Mesangial cell (primary cell): ENCODE measurements at places on chromosomes 16 and 17. TPM values are rescaled to one million over a fixed set of nuclear protein-coding genes. Genes with fewer than 3 reads are reported as not detected.

The DCAKD gene
- 42.5 and 77.6 TPM in 2 replicates for total RNA-seq

The MT4 gene
- not detected in 2 replicates for total RNA-seq

The SEPTIN1 gene
- 0.63 TPM in 1 of 2 replicates, not detected in the other for total RNA-seq

The UTS2R gene
- total RNA-seq: not detected in 2 replicates

The RNF227 gene
- 0.33 and 2.4 TPM in 2 replicates for total RNA-seq
